ENCODE measurements at places on chromosomes 12 and 14.
A peak's percentile ranks its signal among the peaks of the same experiment; 100 is the strongest.

- no peak for DNase-seq
Measured at GRCh38 chr14:73722581-73722980, 8.4 kb upstream of the PNMA1 start.

DNA sequence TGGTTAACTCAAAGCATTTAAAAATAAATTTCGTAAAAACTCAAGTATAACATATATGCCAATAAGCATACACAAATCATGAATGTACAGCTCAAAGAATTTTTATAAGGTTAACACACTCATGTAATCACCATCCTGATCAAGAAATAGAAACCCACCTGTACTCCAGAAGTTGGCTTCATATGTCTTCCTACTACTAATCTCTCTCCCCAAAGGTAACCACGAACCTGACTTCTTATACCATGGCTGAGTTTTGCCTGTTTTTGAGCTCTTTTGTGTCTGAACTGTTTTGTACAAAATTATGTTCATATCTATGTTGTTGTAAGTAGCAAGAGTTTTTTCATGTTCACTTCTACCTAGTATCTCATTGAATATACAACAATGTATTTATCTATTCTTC lies 18.7 kb downstream of the DUSP16 start:
- no peak for DNase-seq

GRCh38 chr14:69335371-69335771 lies 62.7 kb downstream of the ERH start:
- DNase-seq: no peak

GRCh38 chr14:102982852-102983470 lies 60.5 kb downstream of the AMN start:
- no peak for DNase-seq

GRCh38 chr12:4151362-4152121 lies 122.0 kb upstream of the CCND2 start:
- no peak for DNase-seq

DNA sequence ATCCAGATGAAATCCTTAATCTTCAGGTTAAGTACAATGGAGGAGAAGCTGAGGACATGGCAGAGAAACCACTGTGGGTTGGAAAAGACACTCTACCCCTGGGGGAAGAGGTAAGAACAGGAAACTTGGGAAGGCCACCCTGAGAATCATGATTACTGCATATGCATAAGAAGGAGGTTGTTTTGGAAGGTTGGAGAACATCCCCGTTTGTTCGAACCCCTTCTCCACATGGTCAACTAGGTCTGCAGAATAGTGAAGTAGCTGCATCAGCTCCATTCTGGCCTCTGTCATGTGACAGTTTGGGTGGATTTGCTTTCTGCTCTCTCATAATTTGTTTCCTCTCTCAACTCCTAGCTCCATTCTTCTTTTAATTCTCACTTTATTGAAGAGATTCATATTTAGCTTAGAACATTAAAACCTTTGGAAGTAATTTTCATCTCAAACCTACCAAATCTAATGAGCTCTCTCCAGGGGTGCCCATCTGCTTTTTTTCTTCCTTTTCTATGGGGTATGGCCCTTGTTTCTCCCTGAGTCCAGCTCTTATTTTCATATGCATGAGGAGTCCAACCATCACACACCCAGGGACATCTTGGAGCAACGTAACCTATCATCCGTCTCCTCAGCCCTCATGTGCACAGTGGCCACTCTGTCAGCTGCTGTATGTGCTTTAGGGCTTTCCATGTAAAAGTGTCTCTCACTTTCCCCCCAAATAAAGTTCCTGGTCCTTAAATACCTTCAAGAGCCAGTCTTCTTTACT lies 820.3 kb downstream of the TMEM121 start:
- no peak for DNase-seq

DNA sequence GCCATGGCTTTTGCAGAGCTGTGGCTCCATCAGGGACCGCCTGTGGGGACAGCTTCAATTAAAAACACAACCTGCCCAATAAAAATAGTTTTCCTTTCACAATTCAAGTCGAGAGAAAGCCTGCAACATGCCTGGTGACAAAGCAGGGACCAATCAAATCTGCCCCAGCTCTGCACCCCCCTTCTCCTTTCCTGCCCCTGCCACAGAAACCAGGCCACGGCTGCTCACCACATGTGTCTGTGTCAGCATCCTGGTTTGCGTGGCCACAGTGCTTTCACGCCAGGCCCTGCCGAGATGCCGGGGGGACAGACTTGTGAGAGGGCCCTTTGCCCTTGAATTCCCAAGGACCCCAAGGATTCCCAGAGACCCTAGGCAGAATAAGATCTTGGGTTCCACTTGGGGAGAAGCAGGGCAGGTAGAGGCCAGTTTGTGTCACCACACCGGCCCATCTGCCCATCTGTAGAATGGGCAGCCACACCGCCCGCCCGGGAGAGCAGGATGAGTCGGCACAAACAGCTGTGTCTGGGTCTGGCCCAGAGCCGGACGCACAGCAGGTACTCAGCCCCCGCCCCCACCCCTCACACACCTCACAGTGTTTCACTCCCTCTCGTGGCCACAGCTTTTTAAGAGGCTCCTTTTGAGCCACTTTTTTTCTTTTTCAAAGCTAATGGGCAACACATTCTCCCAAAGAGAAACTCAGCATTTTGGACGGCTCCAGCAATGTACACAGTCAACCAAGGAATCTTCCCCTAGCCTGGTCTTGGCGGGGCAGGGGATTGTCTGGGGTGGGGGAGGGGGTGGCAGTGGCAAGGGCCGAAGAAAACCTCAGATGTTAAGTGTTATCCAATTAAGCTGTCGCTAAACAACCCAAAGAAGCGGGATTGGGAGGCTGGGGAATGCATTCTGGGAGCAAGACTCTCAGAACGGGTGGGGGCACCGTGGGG lies 41.5 kb downstream of the BCL11B start:
- DNase-seq: no peak

- DNase-seq: no peak
Measured at GRCh38 chr12:66620688-66621087, 58.2 kb downstream of the GRIP1 start.

DNA sequence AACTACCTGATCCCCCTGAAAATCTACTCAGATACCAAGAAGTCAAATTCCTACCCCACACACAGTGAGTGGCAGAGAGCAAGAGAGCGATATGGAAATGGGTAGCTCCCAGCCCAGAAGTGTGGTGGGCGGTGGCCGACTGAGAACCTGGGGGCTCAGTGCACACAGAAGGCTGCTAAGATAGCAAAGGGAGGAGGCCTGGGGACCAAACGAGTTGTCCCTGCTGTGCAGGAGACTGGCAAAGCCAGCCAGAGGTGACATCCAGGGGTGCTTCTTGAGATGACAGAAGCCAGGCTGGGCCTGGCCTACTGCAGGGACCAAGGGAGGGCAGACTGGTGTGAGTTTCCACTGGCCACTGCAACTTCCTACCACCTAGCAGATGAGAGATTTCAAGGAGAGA lies 52.9 kb downstream of the VWF start:
- DNase-seq: no peak

- DNase-seq: no peak
Measured at GRCh38 chr12:19896041-19896440, 456.7 kb downstream of the AEBP2 start.

- DNase-seq: no peak
Measured at GRCh38 chr12:132554845-132555630, 55.3 kb downstream of the LRCOL1 start.

- no peak for DNase-seq
Measured at GRCh38 chr12:44816446-44817017, 59.6 kb downstream of the NELL2 start.

- no peak for DNase-seq
Measured at GRCh38 chr14:44297437-44297836, 209.6 kb downstream of the FSCB start.

DNA sequence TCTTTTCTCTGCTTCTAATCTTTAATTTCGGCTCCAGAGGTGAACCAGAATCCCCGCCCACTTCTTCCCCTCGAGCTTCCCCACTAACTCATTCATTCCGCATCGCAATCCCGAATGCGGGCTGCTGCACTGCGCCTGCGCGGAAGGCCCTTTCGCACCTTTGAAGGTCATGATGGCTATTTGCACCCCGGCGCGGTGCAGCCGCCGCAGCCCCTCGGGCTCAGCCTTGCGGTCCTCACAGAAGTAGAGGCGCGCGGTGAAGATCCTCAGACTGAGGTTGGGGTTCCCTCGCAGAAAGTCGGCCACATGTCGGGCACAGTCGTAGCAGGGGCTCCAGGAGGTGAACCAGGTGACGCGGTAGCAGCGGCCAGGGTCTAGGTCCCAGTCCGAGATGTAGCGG lies 7.6 kb downstream of the AICDA start:
- no peak for DNase-seq

DNA sequence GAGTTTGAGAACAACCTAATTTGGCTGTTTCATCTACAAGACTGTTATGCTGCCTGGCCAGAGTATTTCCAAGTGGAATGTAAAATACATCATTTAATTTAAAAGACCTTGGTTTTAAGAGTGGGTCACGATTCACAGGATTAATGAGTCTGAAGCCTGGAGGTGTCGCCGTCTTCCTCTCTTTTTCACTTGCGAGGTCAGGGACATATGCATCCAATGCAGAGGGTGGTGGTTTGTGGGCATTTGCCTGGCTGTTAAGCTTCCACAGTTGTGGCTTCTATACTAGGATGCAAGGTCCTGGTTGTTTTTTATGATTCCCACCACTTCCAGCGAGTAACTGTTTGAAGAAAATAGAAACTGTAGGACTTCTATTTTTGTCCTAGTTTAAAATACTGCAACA lies 22.8 kb upstream of the RASSF3 start:
- DNase-seq: no peak

DNA sequence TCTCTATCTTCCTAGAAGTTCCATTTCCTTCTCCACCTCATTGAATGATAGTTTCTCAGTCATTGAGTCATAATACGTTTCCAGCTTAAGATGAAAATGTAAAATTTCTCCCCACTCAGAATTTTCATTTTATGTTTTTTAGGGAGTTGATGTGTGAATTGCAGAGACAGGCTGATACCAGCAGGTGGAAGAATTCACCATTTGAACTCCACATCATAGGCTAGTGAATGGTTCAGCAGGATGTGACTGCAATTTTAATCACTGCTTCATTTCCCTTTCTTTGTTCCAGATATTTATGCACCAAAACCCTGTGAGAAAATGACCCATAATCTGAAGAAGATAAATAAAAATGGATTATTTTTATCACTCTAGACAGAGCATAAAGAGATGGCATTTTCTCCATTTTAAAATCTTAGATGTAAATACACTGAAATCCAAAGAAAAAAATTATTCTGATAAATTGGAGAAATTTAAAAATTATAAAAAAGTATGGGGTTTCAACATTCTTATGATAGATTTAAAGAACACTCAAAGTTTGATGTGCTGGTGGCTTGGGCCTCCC lies 10.6 kb upstream of the PYGL start:
- peak; percentile 63 for DNase-seq

GRCh38 chr12:41467591-41468325 lies 279.6 kb downstream of the PDZRN4 start:
- DNase-seq: no peak

GRCh38 chr12:3195337-3195736 lies 118.2 kb downstream of the TSPAN9 start:
- DNase-seq: no peak

- DNase-seq: no peak
Measured at GRCh38 chr14:29454026-29454693, 473.5 kb downstream of the PRKD1 start.

- no peak for DNase-seq
Measured at GRCh38 chr12:103569278-103569677, 17.8 kb upstream of the STAB2 start.

- DNase-seq: no peak
Measured at GRCh38 chr12:11837216-11837934, 187.9 kb downstream of the ETV6 start.

GRCh38 chr14:64244279-64244678 lies 49.9 kb downstream of the ESR2 start:
- no peak for DNase-seq

DNA sequence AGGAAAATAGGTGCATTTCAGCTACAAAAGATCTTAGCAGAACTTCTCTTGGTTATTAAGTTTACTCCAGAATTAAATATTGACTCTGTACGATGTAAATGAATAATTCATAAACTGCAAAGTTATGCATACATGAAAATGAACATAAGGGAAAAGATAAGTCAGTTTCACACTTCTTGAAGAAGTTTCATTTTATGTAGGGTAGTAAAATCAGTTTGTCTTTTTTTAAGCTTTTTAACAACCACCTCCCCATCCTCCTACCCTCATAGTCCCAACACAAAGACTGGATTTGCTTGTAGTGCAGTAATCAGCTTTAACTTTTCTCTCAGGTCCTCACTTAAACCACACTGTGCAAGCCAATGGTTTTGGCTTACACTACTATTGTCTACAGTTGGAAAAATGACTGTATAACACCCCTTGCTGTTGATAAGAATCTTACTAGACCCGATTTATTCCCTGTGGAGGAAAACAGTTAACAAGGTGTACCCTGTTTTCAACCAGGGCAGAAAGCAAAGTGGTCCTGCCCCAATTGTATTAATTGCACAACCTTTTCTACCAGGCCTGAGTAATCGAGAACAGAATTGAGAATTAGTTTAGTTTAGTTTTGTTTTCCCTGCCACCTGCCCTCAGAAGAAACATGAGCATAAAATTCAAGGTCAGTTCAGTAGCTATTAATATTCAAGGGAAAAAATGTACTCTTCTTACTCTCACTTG lies 44.1 kb downstream of the NIN start:
- no peak for DNase-seq

GRCh38 chr12:64720884-64721283 lies 38.3 kb downstream of the GNS start:
- DNase-seq: no peak

DNA sequence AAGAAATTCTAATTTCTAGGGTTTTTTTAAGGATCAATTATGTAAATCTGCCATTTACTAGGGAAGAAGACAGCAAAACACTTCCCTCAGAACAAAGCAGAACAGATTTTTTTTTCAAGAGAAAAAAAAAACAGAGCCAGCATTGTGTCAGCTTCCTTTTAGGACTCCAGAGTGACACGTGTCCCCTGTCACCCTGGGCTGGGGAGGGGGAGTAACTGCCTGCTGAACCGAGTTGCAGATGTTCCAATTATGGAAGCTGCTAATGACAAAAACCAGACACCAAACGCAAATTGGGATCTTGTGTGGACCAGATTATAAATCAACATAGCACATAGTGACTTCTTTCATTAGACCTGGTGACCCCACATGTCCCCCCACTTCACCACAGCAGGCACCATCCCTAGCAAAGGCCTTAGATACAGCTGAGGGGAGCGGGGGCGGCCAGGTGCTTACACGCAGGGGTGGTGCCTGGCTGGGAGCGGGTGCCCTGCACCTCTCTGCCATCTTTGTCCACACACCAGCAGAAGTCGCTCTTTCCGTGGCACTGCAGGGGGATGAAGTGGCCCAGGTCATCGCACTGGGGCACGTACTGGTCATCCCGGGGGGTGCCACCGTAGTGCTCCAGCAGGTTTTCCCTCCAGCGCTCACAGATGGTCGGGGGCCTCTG lies 25.4 kb downstream of the RTRAF start:
- no peak for DNase-seq

GRCh38 chr12:129885287-129885686 lies 18.5 kb downstream of the TMEM132D start:
- DNase-seq: no peak

- no peak for DNase-seq
Measured at GRCh38 chr12:124420996-124421674, 126.2 kb downstream of the RFLNA start.

- DNase-seq: peak; percentile 3
Measured at GRCh38 chr12:104219361-104219892, 3.8 kb downstream of the TXNRD1 start.

- DNase-seq: no peak
Measured at GRCh38 chr14:64649383-64649998, 54.7 kb upstream of the PLEKHG3 start.

- no peak for DNase-seq
Measured at GRCh38 chr14:23793532-23793931, 157.4 kb downstream of the DHRS2 start.

GRCh38 chr12:88946372-88946997 lies 366.2 kb upstream of the KITLG start:
- no peak for DNase-seq
